ENCODE measurements at places on chromosomes 7 and 10. TPM values are rescaled to one million over a fixed set of nuclear protein-coding genes. Genes with fewer than 3 reads are reported as not detected.
A peak's percentile ranks its signal among the peaks of the same experiment; 100 is the strongest.

Gene SFTPA1
- total RNA-seq: not detected

Gene SLC18A3
- not detected for total RNA-seq

Gene NKX6-2
- not detected for total RNA-seq

DNA sequence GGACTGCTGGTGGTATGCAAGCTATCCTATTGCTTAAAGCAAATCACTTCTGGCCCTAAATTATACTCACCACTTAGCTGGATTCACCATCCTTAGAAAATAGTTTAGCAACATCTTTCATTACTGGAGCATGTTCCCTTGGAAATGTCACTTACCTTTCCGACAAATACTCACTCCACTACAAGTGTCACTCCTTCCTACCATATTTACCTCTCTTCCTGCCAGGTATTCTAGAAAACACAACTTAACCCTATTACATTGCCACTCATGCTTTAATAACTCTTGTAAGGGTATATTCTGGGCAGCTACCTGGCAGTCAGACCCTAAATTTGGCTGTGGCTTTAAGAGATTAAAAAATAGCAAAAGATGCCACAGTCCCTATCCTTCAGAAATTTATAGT lies 37.5 kb upstream of the CTNNA3 start:
- peaks cover 2% of the 10 kb centered on the region for H3K4me1 ChIP-seq
- no peaks in the 10 kb centered on the region for H3K36me3 ChIP-seq
- no peak overlapping the region for H3K27ac ChIP-seq
- H3K27me3 ChIP-seq: no peaks in the 10 kb centered on the region
- H3K4me3 ChIP-seq: no peak overlapping the region

Gene SFTPD
- total RNA-seq: not detected

Gene CHAT
- 0.24 TPM for total RNA-seq

DNA sequence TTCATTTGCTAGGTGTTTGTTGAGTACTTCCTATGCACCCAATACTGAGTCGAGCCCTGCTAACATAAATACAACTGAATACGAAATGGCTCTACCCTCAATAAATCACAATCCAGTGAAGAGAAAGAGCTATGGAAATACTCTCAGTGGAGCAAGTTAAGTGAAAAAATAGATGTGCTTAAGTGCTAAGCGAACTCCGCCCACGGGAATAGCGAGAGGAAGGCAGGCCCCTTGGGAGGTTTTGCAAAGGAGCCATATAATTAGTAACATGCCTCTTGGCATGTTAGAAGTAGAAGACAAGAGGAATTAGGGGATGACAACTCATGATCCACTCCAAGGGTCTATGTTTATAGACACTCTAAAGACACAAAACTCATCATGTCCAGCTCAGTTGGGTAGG lies 42.8 kb upstream of the TSPAN33 start:
- no peaks in the 10 kb centered on the region for H3K36me3 ChIP-seq
- no peak for DNase-seq
- H3K4me3 ChIP-seq: no peak overlapping the region
- H3K4me1 ChIP-seq: no peaks in the 10 kb centered on the region
- no peak overlapping the region for H3K27ac ChIP-seq

Gene TMEM273
- total RNA-seq: 36.4 TPM

DNA sequence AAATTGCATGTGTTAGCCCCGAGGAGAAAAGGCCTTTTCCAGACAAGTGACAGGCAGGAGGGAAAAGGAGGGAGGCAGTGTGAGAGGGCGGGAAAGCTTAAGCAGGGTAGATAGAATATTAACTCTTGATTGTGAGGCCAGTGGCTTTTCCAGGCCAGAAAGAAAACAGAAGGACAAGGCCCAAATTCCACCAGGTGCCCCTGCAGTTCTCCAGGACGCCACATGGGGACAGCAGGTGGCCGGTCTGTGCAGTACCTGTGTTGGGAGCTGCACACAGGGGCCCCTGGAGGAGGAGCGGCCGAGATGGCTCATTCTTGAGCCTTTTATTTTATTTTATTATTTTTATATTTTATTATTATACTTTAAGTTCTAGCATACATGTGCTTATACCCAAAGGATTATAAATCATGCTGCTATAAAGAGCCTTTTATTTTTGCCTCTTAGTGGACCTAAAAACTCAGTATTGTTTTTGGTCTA lies 141.3 kb upstream of the KLF14 start:
- DNase-seq: peak; percentile 82
- no peak overlapping the region for H3K27ac ChIP-seq
- H3K36me3 ChIP-seq: peaks cover 76% of the 10 kb centered on the region
- peaks cover 35% of the 10 kb centered on the region for H3K4me1 ChIP-seq
- no peaks in the 10 kb centered on the region for H3K27me3 ChIP-seq
- H3K4me3 ChIP-seq: no peak overlapping the region

GRCh38 chr10:97648562-97649404 lies 8.3 kb downstream of the PI4K2A start:
- H3K27me3 ChIP-seq: no peaks in the 10 kb centered on the region
- H3K27ac ChIP-seq: peak overlapping the region; percentile 64
- peak; percentile 74 for DNase-seq

Gene COL1A2
- total RNA-seq: 6.0 TPM

- H3K27ac ChIP-seq: no peak overlapping the region
- H3K27me3 ChIP-seq: no peaks in the 10 kb centered on the region
Observed at GRCh38 chr10:132710036-132710686, 75.8 kb downstream of the NKX6-2 start.

GRCh38 chr10:21329995-21330627 lies 195.4 kb downstream of the SKIDA1 start:
- no peak for DNase-seq
- no peaks in the 10 kb centered on the region for H3K27me3 ChIP-seq
- no peaks in the 10 kb centered on the region for H3K4me1 ChIP-seq

- peak overlapping the region; percentile 7 for H3K4me3 ChIP-seq
- H3K27ac ChIP-seq: peak overlapping the region; percentile 56
- H3K27me3 ChIP-seq: peaks cover 8% of the 10 kb centered on the region
- peak; percentile 85 for DNase-seq
- H3K4me1 ChIP-seq: peaks cover 14% of the 10 kb centered on the region
Observed at GRCh38 chr7:22173685-22174573, 183.0 kb downstream of the RAPGEF5 start.

- no peak for DNase-seq
- no peak overlapping the region for H3K4me3 ChIP-seq
- no peak overlapping the region for H3K27ac ChIP-seq
- no peaks in the 10 kb centered on the region for H3K36me3 ChIP-seq
Observed at GRCh38 chr7:111429781-111430180, 132.5 kb downstream of the IMMP2L start.

Gene ZNF853
- total RNA-seq: 0.42 TPM

DNA sequence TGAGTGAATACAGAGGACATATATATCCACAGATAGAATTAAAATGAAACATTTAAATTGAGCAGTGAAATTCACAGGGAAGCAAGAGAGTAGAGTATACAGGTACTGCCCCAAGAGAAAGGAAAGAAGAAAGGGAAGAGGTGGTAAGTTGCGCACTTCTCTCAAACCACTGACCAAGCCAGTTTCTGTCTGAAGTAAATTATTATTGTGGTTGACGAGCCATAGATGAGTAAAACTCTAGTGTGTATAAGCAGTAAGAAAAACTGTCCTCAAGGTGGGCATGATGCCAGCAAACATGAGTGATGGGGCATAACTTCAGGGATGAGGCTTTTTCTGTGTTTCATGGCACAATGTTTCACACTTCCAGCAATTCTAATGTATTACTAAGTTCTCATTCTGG lies 4.4 kb upstream of the BET1 start:
- no peak for DNase-seq
- H3K4me1 ChIP-seq: no peaks in the 10 kb centered on the region
- no peak overlapping the region for H3K27ac ChIP-seq
- H3K4me3 ChIP-seq: no peak overlapping the region

Gene PRKAR2B
- 0.77 TPM for total RNA-seq

- no peak for DNase-seq
- H3K27ac ChIP-seq: no peak overlapping the region
- H3K4me1 ChIP-seq: no peaks in the 10 kb centered on the region
- no peak overlapping the region for H3K4me3 ChIP-seq
Observed at GRCh38 chr10:117627561-117627960, 85.0 kb downstream of the EMX2 start.

GRCh38 chr10:50360077-50360850 lies 108.9 kb upstream of the ASAH2 start:
- H3K4me3 ChIP-seq: no peak overlapping the region
- H3K36me3 ChIP-seq: peaks cover 18% of the 10 kb centered on the region
- DNase-seq: no peak
- H3K27me3 ChIP-seq: no peaks in the 10 kb centered on the region

- no peak overlapping the region for H3K27ac ChIP-seq
- no peak for DNase-seq
- H3K4me3 ChIP-seq: no peak overlapping the region
- peaks cover 11% of the 10 kb centered on the region for H3K36me3 ChIP-seq
Observed at GRCh38 chr7:2258661-2259365, 16.8 kb downstream of the NUDT1 start.

DNA sequence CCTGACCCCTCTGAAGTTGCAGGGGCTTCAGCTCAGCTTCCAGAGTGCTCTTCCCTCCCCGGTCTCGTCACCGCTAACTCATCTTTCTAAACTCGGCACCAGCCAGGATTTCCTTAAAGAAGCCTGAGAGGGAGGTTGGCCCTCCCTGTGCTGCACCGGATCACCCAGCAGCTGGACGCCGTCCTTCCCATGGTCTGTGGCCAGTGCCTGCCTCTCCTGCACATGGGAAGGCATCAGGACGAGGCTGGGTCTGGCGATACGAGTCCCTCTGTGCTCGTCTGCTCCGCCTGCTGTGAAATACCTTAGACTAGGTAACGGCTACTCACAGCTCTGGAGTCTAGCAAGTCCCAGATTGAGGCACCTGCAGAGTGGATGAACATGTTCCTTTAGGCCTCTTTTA lies 179.1 kb downstream of the ZMYND11 start:
- H3K36me3 ChIP-seq: no peaks in the 10 kb centered on the region
- peaks cover 5% of the 10 kb centered on the region for H3K4me1 ChIP-seq
- H3K27ac ChIP-seq: no peak overlapping the region
- no peak for DNase-seq
- H3K27me3 ChIP-seq: no peaks in the 10 kb centered on the region

DNA sequence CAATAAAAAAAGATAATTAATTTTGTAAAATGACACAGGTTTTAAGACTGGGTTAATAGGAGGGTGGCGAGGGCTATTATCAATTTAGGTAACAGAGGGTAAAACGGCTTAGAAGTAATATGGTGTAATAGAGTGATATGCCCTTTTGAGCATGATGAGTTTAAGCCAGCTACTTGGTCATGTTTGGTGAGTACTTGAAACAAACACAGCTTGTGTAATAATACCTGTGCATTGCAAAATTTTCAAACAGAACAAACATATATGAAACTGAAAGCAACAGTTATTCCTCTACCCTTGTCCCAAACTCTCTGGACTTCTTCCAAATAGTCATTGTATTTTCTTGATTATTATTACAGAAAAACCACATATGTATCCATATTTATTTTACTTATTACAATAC lies 241.7 kb downstream of the MAGI2 start:
- no peaks in the 10 kb centered on the region for H3K27me3 ChIP-seq
- H3K4me1 ChIP-seq: no peaks in the 10 kb centered on the region
- no peak overlapping the region for H3K4me3 ChIP-seq
- no peaks in the 10 kb centered on the region for H3K36me3 ChIP-seq
- no peak for DNase-seq

GRCh38 chr7:142581341-142581740 lies 167.9 kb upstream of the PRSS1 start:
- H3K4me1 ChIP-seq: peaks cover 36% of the 10 kb centered on the region
- H3K27me3 ChIP-seq: no peaks in the 10 kb centered on the region
- no peaks in the 10 kb centered on the region for H3K36me3 ChIP-seq

- no peak overlapping the region for H3K27ac ChIP-seq
- no peaks in the 10 kb centered on the region for H3K27me3 ChIP-seq
- peak; percentile 44 for DNase-seq
- H3K36me3 ChIP-seq: peaks cover 6% of the 10 kb centered on the region
Observed at GRCh38 chr7:98116656-98117461, 10.2 kb downstream of the LMTK2 start.
